ENCODE measurements at places on chromosomes 2 and 18.
A peak's percentile ranks its signal among the peaks of the same experiment; 100 is the strongest.

DNA sequence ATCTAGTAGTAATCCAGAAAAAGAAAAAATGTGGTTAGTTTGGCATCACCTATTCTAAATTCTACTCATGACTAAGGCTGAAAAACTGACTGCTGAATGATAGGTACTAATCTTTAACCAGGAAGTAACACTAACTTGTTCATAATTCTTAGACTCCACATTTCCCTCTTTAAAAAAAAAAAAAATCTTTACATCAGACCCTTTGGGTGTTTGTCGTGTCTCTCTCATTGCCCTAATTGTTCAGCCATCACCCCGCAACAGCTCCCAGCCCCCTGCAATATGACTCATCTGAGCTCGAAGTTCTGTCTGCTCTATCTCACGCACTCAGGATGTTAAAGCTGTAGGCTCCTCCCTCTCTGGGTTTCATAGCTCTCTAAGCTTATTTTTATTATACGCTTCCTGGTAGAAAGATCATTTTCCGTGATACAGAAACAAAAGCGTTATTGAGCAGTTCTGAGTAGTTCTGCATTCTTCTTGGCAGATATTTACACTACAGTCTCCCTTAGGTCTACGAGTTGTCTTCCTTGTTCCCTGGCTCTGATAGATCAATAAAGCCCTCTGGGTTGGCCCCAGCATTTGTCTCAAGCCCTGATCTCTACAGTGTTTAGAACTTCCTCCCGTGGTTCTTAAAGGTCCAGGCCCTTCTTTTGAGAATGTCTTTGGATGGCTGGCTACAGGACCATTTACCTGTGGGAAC is 95.6 kb downstream of the TNFRSF11A start:
- peak; percentile 72 for DNase-seq

DNA sequence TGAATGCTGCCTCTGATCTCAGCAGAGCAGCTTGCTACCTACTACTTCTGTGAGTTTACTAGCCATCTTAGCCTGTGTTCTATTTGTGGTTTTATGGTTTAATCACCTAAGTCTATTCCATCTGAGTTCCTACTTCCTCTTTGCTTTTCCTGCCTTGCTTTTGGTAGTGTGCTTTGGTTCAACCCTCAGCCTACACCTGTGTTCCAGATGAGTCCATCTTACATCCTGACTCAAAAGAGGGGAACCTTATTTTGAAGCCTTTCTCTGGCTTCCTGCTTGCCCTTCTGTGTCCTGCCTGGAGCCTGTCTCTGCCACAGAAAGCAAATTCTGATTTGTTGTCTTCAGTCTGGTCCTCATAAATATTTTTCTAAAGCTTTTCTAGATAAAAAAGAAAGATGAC is 530.3 kb upstream of the MEX3C start:
- no peak for DNase-seq

DNA sequence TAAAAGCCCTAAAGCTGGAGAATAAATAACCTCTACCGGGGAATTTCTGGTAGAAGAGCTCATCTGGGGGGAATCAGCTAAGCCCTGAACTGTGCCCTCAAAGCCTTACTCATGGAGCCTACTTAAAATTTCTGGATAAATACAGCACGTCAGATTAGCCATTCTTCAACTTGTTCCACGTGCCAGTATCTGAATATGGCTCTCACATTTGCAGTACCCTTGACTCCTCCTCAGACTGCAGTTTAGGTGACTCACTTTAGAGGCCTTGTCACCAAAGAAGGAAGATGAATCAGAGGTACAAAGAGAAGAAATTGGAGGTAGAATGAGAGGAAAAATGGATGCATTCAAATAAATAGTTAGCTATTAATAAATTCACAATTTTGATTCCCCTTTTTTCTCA is 34.6 kb upstream of the POTEC start:
- DNase-seq, result no peak

- no peak for DNase-seq
Observed at GRCh38 chr18:76346490-76347130, 148.4 kb downstream of the ZNF516 start.

DNA sequence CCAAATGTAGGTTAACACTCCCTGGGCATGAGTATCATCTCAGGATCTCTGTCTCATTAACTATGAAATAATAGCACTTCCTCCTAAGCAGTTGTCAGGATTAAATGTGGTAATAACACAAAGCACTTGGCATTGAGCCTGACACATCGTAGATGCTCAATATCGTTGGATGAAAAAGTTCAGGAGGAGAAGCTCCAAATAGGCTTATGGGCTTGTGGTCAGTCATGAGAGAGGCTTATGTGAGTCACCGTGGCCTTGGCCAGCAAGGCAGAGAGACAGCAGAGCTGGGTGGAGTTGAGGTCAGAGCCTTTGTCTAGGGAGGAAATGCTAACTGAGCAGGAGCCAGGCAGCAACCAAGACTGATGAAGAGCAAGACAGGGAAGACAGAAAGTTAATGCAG is 68.3 kb upstream of the PPM1B start:
- DNase-seq, result peak; percentile 13

- DNase-seq, result peak; percentile 49
Observed at GRCh38 chr2:222034058-222034457, 264.7 kb downstream of the PAX3 start.

DNA sequence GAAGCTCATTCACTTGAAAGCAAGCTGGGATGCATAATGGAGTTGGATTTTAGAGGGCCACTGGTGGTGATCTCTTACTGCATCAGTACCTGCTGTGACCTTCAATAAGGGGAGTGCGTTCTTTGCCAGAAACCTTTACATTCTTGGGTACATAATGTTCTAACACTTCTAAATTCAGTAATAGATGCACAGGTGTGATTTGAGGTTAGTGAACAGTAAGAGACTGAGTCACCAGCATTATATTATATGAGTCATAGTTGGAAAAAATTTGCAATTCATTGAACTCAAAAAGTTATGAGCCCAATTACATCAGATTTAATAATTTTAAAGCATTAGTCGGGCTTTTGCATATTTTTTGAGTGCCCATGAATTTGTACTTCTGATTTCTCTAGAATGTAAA is 803.3 kb downstream of the ADCYAP1 start:
- peak; percentile 31 for DNase-seq

- DNase-seq, result no peak
Observed at GRCh38 chr2:98975611-98976010, 39.6 kb upstream of the CRACDL start.

DNA sequence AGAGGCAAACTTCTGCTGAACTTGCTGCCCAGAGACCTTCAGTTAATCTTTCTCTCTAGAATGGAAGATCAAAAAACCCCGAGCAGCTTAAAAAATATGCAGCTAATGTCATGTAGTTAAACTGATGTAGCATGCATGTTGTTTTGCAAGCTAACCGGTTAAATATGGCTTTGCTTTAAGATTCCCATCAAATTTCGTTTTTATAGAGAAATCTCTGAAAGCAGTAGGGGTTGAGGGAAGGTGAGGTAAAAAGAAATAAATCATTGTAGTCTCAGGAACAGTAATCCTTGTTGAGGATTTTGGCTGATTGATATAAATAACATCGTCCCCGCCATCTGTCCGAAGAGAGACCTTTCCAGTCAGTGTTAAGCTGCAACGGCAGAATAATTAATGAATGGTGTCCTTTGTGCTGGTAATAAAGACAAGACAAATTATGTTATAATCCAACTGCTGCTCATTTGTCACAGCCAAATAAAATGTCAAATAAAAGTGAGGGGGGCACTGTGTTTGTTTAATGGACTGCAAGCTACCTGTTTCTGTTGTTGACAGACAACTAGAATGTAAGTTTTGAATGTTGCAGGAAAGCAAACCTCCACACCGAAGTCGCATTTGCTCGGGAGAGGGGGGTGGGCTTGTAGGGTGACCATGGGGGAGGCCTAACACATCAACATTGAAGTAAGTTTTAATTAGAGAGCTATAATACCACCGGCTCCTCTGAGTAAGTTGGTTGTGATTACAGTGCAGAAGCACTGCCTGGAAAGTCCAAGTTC is 555.5 kb downstream of the ARHGAP15 start:
- DNase-seq, result no peak

DNA sequence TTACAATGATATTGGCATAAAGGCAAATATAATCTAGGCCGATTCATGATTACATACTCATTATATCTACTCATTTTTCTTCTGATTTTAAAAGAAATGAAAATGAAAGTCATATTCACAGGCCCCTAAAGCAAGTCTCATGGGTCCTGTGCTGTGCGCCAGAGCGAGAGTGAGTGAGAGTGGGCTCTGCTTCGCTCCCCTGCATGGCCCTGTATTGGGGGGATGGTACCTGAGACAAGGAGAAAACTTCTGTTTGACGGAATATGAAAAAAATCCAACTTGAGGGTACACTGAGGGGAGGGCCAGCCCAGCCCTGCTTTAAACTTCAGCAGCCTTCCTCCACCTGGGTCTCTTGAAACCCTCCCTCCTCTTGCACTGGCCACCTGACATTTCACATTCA is 81.4 kb upstream of the RGPD5 start:
- no peak for DNase-seq
